ENCODE measurements at places on chromosomes 1 and 21.

DNA sequence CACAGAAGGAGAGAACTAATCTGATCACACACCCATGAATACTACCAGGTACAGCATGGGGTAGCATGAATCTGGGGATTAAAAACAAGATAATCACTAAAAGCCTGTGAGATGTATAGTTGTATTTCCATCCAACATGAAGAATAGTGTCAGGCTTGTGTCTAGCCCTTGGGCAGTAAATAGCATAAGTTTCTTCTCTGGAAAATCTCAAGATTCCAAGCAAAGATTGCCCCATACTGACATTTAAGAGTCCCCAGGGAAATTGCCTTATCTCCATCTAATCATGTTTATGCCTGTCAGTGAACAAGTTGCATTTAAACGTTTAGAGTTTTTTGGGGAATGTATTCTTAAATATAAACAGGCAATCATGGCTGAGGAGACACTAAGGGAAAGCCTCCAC lies 109.2 kb upstream of the SERTAD4 start:
- DNase-seq = no peak

- DNase-seq = peak; percentile 21
These were observed 6.7 kb upstream of the WNT2B start for GRCh38 chr1:112501810-112502641.

DNA sequence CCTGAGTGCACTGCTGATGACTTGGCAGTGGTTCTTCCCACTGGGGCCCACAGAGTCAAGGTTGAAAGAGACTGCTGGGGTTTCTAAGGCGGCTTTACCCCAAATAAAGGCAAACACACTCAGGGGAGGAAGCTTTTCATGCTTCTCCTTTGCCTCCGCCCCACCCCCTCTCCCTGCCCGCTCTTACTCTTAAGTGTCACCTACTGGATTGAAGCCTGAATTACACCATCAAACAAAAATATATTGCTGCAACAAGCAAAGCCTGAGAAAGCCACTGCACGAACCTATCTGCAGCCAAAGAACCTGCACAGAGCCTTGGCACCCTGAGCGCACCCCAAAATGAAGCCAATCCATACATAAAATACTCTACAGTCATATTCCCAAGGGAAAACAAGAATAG lies 63.1 kb downstream of the PTGFR start:
- peak; percentile 11 for DNase-seq

GRCh38 chr1:197356723-197357533 lies 88.9 kb downstream of the CRB1 start:
- peak; percentile 58 for DNase-seq

DNA sequence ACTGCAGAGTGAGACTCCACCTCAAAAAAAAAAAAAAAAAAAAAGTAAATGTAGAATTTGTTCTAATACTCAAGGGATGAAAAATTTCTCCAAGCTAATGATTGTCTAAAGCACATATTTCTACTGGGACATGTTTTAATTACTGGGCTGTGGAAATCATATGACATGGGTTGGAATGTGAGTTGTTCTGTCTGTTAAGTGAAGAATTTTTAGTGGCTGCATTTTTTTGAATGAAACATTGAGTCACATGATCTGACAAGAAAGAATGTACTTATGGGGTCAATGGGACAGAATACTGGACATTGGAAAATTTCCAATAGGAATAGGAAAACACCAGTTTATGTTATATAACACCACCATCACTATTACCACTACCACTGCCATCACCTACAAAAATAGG lies 123.8 kb upstream of the IVNS1ABP start:
- no peak for DNase-seq

DNA sequence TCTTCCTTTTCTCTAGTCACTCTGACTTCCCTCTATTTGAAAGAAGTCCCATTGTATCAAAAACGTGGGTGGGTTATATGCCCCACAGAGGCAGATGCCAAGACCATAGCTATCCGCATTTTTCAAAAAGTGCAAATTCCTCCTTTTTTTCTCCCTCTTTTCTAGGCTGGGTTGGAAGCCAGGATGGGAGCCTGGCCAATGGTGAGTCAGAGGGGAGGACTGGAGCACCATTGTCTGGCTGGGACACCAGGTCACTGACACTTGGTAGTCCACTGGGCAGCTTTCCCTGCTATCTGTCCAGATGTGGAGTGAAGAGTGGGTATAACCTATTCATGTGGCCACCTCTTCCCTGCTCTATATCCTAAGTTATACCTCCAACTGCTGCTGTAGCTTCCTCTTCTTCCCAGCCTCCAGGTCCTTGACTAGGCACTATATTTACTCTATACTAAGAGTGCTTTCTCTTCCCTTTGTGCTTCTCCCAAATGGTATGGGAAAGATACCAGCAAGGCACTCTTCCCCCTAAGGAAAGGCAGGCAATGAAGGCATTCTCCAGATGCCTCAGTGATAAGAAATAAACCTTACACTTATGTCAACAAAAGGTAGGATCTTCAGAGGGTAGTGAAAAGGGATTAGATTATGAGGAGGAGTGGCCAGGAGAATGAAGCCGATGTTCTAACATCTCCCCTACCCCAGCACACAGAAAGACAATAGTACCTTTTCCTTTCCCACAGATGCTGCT lies 12.9 kb downstream of the PI4KB start:
- DNase-seq = no peak

- peak; percentile 37 for DNase-seq
These were observed 42.5 kb upstream of the DISC1 start for GRCh38 chr1:231584117-231584516.

DNA sequence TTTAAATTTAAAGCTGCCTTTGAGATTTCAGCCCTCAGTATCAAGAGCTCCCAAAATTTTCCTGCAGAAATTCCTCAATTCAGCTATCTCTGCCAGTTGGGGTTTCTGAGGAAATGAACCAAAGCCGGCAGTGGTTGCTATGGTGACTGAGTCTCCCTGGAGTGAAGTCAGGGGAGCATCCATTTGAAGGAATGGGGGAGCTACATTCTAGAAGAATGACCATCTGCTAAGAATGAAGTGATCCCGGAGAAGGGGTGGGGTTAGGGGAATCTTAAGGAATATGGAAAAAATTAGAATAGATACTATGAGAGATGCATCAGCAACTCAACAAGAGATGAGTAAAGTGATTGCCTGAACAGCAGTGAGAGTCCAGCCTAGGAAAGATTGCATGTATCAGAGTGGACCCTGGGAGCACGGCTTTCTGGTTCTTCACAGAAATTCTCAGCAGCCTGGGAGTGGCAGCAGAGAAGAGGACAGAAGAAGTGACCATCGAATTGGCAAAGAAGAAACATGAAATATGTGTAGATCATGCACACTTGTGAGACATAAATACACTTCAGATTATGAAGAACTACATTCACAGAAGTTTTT lies 94.7 kb downstream of the CHD1L start:
- no peak for DNase-seq

DNA sequence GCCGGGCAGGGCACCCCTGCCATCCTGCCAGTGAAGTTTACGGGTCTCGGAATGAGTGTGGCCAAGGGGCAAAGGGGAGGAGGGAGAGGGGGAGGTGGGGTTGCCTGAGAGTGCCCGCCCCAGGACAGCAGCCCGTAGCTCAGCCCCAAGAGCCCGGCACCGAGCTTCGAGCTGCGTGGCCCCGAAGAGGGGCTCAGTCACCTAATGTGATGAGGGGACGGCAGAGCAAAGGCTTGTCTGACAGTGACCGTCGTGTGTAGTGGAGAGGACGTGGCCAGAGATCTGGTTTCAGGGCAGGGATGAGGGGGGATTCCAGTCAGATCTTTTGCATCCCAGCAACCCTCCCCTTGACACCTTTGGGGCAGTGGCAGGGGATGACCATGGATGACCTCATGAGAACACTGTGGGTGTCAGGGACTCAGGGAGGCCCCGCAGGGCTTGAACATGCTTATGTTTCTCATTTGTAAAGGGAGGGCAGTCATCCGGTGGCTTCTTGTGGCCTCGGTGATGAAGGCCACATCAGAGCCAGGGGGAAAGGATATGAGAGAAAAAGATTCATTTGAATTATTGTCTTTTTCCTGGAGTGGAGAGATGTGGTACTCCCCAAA lies 1.1 kb upstream of the TRPM2 start:
- DNase-seq = no peak

DNA sequence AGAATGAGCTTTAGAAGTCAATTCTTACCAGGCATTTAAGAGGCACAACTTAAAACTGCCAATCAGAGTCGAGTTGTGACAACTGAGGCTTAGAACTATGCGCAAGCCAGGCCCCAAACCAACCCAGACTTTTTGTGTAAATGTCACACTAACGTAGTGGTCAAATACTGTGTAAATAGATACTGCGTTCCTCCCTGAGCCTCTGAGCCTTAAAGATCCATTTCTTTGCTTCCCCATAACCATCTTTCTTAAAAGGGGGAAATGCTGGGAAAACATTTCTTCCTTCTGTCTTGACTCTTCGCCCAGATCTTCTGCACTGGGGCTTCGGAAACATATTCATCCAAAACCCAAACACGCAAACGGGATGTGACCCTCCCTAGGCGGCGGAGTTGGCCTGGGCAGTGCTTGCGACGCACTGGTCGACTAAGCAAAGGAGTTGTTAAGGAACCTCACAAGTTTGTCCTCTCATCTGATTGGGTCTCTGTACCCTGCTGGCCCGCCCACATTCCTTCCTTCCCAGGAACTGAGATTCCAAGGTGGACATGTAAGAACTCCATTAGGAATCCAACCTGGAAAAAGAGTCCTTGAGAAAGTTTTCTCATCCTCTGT lies 2.6 kb downstream of the ADAMTS5 start:
- DNase-seq = no peak

DNA sequence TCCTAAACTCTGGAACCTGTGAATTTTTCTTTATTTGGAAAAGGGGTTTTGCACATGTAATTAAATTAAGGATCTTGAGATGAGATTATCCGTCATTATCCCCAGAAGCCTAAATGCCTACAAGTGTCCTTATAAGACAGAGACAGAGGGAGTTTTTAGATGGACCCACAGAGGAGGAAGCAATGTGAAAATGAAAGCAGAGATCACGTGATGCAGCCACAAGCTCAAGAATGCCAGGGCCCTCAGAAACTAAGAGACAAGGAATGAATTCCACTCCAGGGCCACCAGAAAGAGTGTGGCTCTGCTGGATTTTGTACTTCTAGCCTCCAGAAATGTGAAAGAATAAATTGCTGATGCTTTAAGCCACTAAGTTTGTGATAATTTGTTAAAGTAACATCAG lies 183.6 kb upstream of the UBE2U start:
- peak; percentile 58 for DNase-seq

DNA sequence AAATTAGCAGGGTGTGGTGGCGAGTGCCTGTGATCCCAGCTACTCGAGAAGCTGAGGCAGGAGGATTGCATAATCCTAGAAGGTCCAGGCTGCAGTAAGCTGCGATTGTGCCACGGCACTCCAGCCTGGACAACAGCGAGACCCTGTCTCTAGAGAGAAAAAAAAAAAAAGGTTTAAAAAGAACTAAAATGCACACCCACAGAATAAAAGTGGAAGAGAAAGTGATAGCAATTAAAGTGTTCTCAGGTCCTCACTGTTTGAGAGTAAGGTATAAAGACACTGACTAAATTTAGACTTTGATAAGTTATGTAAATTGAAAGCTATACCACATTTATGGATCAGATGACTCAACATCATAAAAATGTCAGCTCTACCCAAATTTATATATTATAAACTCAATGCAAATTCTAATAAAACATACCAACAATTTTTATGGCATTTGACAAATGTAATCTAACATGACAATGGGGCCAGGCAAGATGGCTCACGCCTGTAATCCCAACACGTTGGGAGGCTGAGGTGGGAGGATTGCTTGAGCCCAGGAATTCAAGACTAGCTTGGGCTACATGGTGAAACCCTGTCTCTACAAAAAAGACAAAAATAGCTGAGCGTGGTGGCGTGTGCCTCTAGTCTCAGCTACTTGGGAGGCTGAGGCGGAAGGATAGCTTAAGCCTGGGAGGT lies 11.8 kb downstream of the ZBTB17 start:
- no peak for DNase-seq

DNA sequence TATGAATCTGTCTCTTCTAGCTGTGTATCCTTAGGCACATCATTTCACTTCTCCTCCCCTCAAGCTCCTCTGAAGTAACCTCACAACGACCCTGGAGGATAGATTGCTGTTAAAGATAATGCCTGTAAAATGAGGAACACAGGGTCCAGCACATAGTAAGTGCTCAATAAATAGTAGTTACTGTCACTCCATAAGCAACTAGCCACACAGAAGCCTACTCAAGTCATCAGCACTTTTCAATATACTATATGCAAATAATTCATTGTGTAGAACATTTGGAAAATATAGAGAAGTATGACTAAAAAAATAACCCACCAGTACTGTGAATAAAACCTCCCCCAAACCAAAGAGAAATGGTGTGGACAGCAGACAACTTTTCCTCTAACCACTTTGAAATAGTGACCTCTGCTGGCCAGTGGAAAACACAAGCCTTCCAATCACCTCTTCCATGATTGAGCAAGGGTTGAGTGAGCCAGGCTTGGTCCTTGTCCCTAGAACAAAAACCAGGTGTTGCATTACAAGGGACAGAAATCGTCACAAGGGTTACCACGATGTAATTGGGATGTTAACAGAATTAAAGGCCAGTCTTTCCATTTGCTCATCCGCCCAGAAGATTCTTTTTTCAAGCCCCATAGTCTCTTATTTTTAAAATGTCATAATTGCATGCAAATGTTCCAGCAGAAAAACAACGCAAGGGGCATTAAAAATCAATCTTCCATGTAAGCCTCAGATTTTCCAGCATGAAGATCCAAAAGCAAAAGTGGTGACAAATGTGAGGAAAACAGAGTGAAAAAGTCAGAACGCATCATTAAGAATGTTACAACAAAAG lies 15.7 kb upstream of the GLIS1 start:
- peak; percentile 74 for DNase-seq

DNA sequence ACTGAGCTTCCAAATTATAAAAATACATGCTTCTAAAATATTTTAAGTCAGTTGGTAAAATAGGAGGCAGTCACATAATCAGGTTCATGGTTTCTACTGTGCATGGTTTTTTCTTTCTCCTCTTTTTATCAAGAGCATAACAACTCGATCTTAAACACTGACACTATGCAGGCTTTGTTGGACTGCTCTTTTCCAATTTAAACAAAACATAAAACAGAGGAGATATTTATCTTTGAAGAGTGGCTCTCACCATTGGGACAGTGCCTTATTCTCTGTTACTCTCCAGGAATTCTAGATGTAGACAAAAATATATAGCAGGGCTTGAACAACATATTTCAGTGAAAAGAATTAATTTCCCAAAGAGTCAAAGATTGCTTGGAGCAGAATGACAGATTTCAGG lies 883.5 kb upstream of the ADGRL2 start:
- no peak for DNase-seq
